ENCODE measurements at places on chromosomes 2 and 18. TPM values are rescaled to one million over a fixed set of nuclear protein-coding genes. Genes with fewer than 3 reads are reported as not detected.

STARD6 gene
- total RNA-seq: 0.09 TPM

TMEM200C gene
- total RNA-seq: 0.19 TPM

TMEM178A gene
- 0.66 TPM for total RNA-seq

AMER3 gene
- under 0.01 TPM for total RNA-seq

FIGN gene
- total RNA-seq: 0.09 TPM

CCDC150 gene
- total RNA-seq: 8.6 TPM

NT5DC4 gene
- total RNA-seq: 0.85 TPM

DNA sequence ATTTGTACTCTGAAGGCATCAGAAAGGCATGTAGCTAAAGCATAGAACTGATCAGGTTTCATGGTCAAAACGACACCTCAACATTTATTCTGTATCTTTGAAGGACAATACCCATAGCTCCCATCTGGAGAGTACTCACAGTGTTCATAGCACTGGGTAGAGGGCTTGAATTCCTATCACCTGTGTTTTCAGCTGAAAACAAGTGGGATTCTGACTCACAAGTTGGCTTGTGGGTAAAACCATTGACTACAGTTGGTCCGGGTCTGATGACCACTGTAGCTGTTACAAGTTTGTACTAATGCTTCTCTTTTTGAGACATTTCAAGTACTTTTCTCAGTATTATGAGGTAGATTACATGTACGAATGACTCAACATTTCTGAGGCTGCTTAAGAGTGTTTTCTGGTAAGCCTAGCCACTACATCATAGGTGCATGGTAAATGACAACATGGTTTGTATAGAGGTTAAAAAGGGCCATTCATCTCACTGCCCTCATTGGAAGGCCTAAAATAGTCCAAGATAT is 68.6 kb upstream of the PELI1 start:
- no peaks in the 10 kb centered on the region for H3K27me3 ChIP-seq
- peak overlapping the region; percentile 64 for H3K27ac ChIP-seq
- no peaks in the 10 kb centered on the region for H3K36me3 ChIP-seq

DNA sequence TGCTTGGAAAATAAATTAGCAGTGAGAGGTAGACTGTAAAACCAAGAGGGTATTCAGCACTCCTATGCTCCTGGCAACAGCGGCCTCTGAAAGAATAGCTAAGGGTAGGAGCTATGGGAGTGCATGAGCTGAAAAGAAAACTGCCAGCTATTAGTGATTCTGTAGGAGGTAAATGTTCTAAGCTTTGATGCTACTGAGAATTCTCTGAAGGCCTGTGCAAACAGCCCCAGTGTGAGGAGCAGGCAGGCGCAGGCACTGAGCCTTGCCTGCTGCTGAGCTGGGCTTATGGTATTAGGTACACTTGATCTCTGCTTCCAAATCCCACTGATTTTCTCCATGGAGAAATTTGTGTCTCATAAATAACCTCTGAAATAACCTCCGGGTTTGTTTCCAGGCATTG is 86.7 kb downstream of the NYAP2 start:
- no peak overlapping the region for H3K27ac ChIP-seq
- no peaks in the 10 kb centered on the region for H3K27me3 ChIP-seq
- H3K4me3 ChIP-seq: no peak overlapping the region
- H3K4me1 ChIP-seq: no peaks in the 10 kb centered on the region
- H3K36me3 ChIP-seq: no peaks in the 10 kb centered on the region
- no peak for DNase-seq

DNA sequence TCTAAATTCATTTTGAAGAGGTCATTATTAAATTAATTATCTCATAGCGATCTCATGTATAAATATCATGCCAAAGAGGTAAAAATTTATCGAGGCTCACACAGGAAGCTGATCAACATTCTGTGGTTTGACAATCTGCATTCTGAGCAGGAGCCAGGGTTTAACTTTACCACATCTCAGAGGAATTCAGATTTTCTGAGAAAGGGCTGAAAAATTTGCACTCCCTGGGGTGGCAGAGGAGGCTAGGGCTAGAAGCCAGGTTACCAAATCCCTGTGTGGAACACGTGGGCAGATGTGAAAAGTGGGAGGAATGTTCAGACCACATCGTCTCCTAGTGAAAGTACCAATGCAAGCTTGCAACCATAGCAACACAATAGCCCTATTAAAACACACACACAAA is 63.5 kb upstream of the CTLA4 start:
- no peak overlapping the region for H3K27ac ChIP-seq
- DNase-seq: no peak
- H3K4me3 ChIP-seq: no peak overlapping the region
- H3K27me3 ChIP-seq: no peaks in the 10 kb centered on the region
- H3K4me1 ChIP-seq: peaks cover 28% of the 10 kb centered on the region
- H3K36me3 ChIP-seq: no peaks in the 10 kb centered on the region

GRCh38 chr2:15427987-15428386 is 133.1 kb downstream of the NBAS start:
- H3K27ac ChIP-seq: no peak overlapping the region
- H3K27me3 ChIP-seq: no peaks in the 10 kb centered on the region
- no peaks in the 10 kb centered on the region for H3K36me3 ChIP-seq
- no peaks in the 10 kb centered on the region for H3K4me1 ChIP-seq

DNA sequence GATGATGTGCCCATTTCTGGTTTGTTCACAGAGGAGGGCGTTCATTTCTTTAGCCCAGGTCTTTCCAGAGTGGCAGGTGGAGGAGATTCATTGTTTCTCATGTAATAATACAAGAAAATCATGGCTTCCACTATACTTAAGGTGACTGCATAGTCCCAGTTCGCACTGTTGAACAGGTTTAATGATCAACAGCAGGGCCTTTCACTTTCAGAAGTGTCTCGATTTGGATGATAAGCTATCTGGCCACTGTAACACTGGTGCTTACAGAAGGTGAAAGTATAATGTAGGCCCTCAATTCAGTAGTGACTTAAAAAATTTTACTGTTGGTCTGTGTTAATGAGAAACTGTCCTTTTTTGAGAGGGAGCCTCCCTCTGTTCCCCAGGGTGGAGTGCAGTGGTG is 1.4 kb downstream of the RMC1 start:
- H3K36me3 ChIP-seq: peaks cover 21% of the 10 kb centered on the region
- H3K27ac ChIP-seq: no peak overlapping the region
- no peak for DNase-seq
- H3K4me1 ChIP-seq: peaks cover 18% of the 10 kb centered on the region

- H3K4me1 ChIP-seq: no peaks in the 10 kb centered on the region
- no peak overlapping the region for H3K27ac ChIP-seq
- peaks cover 4% of the 10 kb centered on the region for H3K36me3 ChIP-seq
- no peak for DNase-seq
- no peak overlapping the region for H3K4me3 ChIP-seq
Measured at GRCh38 chr2:190425221-190425866, 17.2 kb downstream of the MFSD6 start.

DNA sequence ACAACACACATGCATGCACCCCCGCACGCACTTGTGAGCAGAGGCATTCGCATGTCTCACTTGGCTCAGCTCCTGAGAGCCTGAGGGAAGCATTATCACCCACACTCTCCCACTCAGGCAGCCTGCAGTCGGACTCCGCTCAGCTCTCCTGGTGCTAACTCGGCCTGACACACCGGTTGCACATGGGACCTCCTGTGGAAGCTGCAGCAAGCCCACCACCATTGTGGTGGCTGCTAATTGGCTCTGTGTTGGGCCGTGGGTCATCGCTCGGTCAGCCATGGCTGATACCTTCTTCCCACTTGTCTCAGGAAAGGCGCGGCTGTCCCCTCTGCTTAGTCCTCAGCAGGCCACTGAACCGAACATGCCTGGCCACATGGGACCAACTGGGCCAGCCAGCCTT is 13.7 kb upstream of the TEX261 start:
- no peaks in the 10 kb centered on the region for H3K4me1 ChIP-seq
- no peaks in the 10 kb centered on the region for H3K36me3 ChIP-seq
- no peak for DNase-seq
- H3K27me3 ChIP-seq: peaks cover 11% of the 10 kb centered on the region

GRCh38 chr2:136363900-136364299 is 246.0 kb upstream of the CXCR4 start:
- no peak for DNase-seq
- H3K4me3 ChIP-seq: no peak overlapping the region
- no peak overlapping the region for H3K27ac ChIP-seq
- H3K27me3 ChIP-seq: no peaks in the 10 kb centered on the region

DNA sequence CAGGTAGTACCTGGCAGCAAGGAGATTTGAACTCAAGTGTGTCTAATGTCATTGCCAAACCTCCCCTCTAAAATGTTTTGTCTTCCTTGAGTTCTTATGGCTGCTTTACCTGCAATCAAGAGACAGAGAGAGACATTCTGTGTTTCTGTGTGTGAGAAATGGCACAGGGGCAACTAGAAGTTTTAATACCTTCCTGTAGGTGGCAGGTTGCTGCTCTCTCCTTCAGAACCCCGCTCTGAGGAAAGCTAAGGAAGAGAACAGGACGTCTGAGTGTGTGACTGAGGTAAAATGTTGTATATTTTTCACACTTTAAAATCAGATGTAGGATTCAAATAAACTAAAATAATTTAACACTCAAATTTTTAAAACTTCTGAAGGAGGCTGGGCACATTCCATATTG is 19.2 kb downstream of the DTNA start:
- peak; percentile 4 for DNase-seq
- H3K4me1 ChIP-seq: no peaks in the 10 kb centered on the region
- no peak overlapping the region for H3K4me3 ChIP-seq
- H3K27me3 ChIP-seq: no peaks in the 10 kb centered on the region

DNA sequence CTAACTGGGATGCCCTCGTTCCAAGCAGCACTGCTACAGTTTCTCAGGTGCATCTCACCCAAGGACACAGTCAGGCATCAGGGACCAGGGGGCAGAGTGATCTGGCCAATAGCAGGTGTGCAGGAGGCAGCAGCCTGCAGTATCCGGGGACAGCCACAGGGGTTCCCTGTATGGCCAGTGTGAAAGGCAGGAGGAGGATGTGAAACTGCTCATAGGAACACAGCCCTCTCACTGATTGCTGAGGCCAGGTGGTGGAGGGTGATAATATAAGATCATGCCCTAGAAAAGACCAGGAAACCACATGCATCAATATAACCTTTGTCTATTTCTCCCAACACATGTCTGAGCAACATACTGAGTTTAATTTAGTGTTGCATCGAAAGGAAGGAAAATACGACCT is 112.7 kb upstream of the TACR1 start:
- no peaks in the 10 kb centered on the region for H3K36me3 ChIP-seq
- no peaks in the 10 kb centered on the region for H3K27me3 ChIP-seq
- H3K4me3 ChIP-seq: no peak overlapping the region
- no peak overlapping the region for H3K27ac ChIP-seq

All from thymus (tissue), 14 donors.